T-helper 17 cell (primary cell): ENCODE measurements at places on chromosomes 16 and 17.

- DNase-seq: no peak
Observed at GRCh38 chr16:72264771-72265170, 92.8 kb upstream of the PMFBP1 start.

GRCh38 chr17:38534498-38534885, 71.3 kb downstream of the SRCIN1 start:
- no peak for DNase-seq

GRCh38 chr17:4368341-4368740, 1.9 kb upstream of the UBE2G1 start:
- no peak for DNase-seq

GRCh38 chr16:69064124-69064763, 41.2 kb upstream of the HAS3 start:
- no peak for DNase-seq

DNA sequence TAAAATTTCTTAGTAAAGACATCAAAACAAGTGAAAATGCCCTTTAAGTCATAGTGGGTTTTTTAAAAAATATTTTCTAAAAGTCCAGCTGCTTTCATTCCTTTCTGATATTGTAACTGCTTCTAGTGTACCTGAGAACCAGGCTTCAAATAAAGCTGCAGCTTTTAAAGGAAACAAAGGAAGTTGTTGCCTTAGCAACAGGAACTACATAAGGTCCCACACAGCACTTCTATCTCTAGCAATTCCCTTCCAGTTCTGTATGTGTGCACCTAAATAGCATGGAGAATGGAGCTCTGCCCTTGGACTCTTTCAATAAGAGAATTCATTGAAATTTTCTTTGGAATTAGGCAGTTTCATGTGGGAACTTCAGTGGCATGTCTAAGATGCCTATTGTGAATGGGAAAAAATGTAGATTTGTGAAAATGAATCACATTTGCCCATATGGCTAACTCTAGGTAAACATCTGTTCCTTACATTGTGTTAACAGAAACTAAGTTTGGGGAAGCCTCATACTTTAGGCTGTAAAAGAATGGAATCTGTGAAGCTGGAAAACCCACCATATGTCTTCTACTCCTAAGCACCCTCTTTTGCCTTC, 206.4 kb downstream of the KIF2B start:
- no peak for DNase-seq

GRCh38 chr16:56903866-56904265, 28.1 kb upstream of the HERPUD1 start:
- no peak for DNase-seq

DNA sequence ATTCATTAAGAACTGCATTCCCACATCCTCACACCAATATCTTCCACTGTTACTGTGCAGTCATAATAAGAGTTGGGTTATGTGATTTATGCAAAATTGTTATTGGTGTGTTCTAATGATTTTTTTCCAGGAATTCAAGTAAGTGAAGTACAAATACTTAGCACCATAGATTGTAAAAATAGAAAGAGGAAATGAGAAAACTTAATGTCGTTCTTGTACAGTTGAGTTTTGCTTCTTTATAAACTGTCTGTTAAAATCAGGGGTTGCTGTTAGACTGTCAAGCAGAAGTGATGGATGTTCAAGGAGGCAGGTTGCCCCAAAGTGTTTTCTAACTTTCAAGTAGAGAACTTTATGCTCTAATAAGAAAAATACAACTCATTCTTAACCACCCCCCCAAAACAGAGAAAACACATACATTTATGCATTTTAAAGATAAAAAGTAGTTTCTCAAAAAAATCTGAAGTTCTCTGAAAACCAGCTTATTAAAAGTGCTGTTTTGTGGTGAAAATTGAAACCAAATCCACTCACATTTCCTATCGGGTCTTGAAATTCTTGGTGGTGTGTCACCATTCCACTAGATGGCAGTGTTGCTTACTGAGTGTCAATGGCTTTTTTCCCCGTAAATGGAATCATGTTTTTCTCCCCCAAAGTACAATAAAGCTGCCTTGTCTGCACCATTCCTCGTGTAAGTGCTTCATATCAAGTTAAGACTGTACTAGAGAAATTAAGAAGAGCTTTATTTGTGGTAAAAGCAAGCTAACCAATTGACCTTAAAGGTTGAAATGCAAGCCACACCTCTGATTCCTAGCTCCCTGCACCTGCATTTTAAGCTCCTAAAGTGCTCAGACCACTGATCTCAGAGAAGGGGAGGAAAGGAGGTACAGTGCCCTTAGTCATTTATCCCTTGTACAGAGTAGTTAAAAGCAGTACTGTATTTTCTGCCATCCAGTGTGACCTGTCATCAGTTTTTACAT, 4.7 kb upstream of the IGSF6 start:
- DNase-seq: peak; percentile 14

DNA sequence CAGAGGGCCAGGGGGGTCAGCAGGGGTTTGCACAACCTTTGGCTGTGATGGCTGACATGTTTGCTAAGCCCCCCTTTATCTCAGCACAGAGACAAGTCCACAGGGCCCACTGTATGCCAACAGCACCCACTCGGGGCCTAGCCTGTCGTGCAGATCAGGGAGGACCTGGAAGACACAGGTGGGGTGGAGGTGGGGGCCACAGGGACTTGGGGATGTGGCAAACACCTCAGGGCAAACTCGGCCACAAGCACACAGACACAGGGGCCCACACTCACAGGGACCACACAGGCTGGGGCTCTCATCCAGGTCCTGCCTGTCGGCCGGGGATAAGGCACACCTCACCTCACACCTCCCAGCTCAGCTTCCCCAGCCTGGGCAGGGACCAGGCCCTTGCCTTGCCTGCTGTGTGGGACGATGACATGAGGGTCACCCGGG, 87.9 kb downstream of the C16orf78 start:
- DNase-seq: no peak

DNA sequence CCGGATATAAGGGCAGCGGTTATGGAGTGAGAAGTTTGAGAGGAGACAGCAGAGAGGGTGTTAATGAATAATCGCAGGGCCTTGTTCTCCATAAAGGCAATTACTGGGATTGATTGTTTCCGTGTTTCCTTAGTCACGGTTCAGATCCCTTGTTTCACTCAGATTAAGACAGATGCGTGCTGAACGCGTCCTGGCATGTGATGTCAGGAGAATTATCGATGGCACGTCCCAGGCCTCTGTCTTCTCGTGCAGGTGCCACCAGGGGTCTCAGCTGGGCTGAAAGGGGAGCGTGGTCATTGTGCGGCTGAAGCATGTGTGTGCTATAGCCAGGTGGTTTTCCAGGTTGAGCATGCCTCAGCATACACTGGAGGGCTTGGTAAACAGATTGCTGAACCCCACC, 142.4 kb upstream of the NOL11 start:
- no peak for DNase-seq

- DNase-seq: no peak
Observed at GRCh38 chr16:2913603-2914002, 1.9 kb downstream of the FLYWCH1 start.
